ENCODE measurements at places on chromosomes 13 and 19.

- no peak for DNase-seq
These were observed 23.6 kb upstream of the CEBPA start for GRCh38 chr19:33325920-33326319.

- DNase-seq, result no peak
These were observed 47.5 kb downstream of the CRTC1 start for GRCh38 chr19:18730885-18731513.

GRCh38 chr19:2043961-2044708, 6.9 kb downstream of the MKNK2 start:
- DNase-seq, result no peak

GRCh38 chr13:53098455-53098854, 69.8 kb downstream of the OLFM4 start:
- DNase-seq, result no peak

GRCh38 chr19:32174386-32175113, 170.9 kb upstream of the ZNF507 start:
- no peak for DNase-seq

DNA sequence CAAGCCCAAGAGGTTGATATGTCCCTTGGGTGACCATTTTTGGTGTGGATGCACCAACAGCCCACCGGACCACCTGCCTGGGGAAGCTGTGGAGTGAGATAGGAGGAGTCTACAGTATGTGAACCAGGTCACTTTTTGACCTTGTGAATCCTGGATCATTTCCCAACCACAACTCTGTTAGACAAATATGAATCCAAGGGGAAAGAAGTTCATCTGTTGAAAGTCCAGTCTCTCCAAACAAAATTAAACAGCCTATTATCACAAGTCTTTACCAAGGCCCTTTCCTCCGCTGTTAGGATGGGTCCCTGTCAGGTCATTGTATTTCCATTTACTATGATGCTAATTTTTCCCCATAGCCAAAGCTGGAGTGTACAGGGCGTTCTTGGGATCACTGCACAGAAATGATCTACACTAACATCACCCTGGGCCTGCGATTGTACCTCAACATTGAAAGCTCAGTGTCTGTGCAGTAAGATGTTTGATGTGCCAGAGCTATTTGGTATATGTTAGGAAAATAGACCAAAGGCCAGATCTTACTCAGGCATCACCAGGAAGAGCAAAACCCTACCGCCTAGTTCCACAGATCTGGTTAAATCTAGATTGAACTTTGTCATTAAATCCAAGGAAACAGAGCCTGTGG, 117.1 kb downstream of the STARD13 start:
- DNase-seq, result no peak

DNA sequence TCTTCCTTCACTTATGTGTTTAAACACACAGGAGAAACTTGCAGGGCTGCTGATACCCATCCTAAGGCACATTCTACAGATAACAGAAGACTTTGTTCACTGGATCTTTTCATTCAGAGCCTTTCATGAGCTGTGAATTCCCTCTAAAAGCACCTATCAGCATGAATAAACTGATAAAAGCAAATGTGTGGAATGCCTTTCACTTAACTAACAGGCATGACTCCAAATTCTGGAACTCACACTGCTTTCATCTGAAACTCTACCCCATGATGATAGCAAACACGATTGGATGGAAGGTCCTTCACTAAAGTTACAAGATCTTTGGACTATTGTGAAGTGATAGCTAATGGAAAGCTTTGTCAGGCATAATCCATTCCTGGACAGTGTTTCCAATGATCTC, 457.3 kb downstream of the EFNB2 start:
- no peak for DNase-seq

DNA sequence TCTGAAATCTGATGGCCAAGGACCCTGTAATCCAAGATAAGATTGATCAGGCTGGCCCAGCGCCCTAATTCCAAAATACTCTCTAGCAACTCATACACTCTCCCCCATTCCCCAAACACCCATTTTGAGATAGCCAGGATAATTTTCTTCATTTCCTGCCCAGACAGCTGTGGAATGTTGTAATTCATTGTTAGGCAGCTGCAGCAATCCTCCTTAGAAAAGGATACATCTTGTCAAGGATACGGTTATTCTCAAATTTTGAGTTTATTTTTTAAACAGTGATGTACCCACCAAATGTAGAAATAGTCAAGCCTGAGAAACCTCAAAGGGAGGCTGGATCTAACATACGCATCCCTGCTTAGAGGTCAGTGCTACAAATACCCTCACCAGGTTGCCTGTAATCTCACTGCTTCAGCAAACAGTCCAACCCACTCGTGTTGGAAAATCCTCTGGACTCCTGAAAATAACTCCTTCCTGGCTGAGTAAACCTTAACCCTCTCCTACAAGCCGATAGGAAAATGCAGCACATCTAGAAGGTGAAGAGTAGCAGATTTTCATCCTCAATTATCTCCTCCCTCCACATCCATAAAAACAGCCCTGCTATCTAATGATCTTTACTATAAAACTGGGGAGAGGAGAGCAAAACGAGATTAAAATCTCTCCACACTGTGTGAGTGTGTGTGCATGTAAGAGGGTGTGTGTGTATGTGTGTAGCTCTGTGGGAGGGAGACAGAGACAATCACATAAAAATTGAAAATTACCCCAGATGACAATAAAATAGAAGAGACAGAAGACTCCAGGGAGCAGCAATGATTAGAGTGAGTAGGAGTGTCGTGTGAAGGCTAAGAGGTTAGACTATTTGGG, 683.1 kb downstream of the DIAPH3 start:
- DNase-seq, result no peak

DNA sequence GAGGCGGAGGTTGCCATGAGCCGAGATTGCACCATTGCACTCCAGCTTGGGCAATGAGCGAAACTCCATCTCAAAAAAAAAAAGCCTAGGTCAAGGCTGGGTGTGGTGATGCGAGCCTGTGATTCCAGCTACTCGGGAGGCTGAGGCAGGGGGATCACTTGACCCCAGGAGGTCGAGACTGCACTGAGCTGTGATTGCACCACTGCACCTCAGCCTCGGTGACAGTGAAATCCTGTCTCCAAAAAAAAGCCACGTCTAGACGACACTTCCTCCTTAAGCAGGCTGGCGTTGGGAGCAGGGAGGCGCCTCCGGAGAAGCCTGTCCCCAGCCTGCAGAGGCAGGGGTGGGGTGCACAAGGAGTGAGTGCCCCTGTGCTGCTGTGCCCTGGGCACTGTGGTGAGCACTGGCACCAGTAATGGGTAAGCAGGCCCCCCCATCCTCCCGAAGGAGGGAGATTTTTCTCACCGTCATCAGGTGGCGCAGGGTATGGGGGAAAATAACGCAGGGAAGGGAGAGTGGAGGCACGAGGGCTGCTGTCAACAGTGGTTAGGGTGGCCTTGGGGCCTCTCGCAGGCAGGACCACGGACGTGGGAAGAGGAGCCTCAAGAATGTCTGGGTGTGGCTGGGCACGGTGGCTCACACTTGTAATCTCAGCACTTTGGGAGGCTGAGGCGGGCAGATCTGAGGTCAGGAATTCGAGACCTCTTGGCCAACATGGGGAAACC, 706 bp downstream of the P2RY11 start:
- DNase-seq, result no peak

GRCh38 chr13:77310579-77311279, 16.2 kb downstream of the MYCBP2 start:
- DNase-seq, result no peak

GRCh38 chr13:98568918-98569317, 8.0 kb downstream of the STK24 start:
- no peak for DNase-seq

DNA sequence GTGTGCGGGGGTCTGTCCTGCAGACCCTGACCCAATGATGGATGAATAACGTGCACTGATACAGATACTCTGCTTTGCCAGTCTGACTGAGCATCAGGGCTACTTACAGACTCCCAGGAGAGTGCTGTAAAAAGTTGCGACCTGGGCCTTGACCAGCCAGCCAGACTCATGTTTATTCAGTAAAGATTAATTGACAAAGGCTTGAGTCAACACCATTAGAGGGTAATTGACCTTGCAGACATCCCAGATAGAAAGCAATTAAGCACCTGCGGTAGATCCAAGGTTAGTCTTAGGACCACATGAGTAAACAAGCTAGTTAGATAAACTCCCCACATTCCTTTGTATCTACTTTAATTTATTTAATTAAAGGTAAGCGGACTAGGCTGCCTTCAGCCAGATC, 10.4 kb downstream of the NUDT19 start:
- DNase-seq, result no peak

DNA sequence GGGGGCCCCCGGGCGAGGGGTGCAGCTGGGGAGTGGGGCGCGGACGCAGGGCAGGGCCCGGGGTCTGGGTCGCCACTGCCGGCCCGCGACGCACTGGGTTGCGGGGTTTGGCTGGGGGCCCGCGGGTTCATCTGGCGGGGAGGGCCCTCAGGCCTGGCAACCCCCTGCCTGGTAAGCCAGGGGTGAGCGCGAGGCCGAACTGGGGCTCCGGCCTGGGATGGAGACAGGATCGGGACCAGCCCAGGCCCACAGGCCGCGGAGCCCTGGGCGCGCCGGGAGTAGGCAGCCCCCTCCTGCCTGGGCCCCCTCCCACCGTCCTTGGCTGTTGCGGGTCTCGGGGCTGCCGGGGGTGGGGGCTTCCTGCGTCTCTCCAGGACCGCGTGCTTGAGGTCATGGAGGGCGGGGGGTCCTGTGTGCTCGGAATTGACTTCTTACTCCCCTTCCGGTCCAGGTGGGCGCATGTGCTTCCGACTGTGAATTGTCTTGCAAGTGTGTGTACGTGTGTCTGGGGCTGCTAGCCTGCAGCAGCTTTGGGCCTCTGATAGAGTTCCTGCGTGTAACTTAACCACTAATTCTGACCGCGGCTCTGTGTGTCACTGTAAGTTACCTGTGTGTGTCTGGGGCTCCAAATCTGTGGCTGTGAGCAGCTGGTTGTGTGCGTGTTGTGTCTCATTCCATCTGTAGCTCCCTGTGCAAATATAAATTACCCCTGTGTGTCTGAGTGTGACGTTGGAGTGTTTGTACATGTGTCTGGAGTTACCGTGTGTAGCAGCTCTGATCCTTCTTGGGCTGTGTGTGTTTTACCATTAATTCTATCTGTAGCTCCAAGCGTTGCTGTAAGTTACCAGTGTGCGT, 751 bp downstream of the GRAMD1A start:
- peak; percentile 52 for DNase-seq

- no peak for DNase-seq
These were observed 1054.4 kb upstream of the SPRY2 start for GRCh38 chr13:81395368-81395767.

All from erythroblast (primary cell).